ENCODE measurements at places on chromosomes 3 and 15.
A peak's percentile ranks its signal among the peaks of the same experiment; 100 is the strongest.

DNA sequence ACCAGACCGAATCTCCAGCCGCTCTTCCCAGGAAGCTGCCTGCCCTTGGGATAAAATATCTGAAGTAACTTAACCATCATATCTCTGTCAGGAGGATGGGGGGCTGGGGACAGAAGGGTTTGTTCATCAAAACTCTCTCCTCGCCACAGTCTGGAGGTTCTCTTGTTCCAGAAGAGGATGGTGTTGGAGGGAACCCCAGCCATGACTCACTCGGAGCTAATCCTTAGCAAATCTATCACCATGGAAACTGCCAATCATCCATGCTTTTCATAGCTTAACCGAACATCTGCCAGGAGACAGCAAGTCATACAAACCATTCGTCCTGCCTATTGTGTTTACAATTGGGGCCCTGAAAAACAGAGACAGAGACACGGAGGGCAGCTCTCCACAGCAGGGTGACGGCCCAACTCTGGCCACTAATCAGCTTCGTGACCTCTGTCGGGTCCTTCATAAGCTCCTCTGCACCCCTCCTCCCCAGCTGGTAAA lies 73.8 kb upstream of the HEG1 start:
- no peak for DNase-seq

DNA sequence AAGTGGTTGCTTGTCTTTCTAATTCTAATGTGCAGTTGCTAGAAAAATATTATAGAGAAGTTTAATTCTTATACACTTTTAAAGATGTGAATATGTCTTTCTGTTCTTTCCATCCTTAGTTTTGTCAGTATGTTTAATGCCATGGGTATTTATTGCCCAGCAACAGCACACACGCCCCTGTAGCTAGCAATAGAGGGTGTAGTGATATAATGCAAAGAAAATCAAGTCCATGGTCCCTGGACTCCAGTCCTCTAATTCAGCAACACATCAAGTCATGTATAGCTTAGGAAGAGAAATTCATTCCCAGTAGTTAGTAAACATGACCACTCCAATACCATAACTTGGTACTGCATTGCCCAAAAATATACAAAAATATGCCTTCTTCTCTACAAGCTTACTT lies 292.4 kb upstream of the NR2F2 start:
- DNase-seq, result no peak

DNA sequence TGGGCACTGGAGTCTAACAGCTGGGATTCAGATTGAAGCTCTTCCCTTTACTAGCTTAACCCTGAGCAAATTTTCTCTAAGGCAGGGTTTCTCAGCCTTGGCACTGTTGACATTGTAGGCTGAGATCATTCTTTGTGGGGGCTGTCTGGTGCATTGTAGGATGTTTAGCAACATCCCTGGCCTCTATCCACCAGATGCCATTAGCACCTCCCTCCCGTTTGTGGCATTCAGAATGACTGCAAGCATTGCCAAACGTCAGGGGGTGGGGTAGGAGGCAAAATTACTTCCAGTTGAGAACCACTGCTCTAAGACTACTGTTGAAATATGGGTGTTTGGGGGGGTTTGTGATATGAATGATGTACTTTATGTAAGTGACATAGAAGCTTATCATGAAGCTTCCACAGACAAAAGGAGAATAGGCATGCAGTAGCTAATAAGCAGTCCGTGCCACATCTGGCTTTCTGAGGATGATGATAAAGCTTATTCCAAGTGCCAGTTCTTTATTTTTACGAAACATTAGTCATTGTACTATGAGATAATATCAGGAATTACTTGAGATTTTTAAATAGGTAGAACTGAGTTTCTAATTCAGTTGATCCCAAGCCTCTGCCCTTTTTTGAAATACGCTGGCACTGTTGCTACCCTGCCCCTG lies 39.3 kb downstream of the NKIRAS1 start:
- DNase-seq, result no peak

- no peak for DNase-seq
Measured at GRCh38 chr3:65728138-65728537, 310.6 kb downstream of the MAGI1 start.

DNA sequence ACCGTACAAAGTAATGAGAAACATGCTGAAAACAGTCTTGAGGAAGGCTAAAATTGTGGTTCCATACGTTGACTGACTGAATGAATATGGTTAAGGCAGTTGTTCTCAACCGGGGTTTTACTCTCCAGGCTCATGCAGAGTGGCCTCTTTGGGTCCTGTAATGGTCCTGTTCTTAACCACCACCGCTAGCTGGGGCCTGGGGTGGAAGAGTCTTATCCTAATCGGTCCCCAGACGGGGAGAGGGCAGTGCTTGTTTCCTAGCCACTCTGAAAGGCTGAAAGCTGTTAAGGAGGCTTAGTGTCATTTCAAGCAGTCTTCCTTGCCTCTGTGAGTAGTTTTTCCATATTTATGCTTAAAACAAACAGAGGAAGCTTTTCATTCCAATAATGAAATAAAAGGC lies 32.0 kb downstream of the SELENOT start:
- DNase-seq, result no peak

DNA sequence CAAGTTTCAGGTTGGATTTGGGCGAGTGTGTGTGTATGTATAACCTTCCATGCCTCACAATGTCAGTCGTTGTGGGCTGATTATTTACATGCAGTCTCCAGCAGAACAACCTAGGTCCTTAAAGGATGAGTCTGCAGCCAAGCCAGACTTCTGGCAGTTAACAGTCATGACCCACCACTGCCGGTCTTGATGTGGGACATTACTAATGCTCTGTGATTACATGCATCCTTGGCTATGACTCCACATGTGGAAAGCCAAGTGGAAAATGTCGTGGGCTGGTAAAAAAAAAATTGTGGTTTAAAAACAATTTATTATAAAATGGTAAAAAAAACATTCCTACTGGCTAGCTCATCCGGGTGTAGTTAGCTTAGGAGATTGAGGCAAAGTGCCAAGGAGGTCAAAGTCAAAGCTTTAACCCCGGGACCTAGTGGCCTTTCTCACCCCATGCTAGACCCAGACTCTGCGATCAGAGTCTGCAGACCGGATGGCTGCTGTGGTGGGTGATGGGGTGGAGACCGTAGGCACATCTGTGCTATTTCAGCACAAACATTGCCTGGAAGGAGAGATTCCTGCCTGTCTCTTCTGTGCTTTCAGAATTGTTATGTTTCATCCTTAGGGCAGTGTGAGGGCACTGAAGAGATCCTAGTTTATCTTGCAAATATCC lies 6.8 kb downstream of the RARRES1 start:
- DNase-seq, result no peak

DNA sequence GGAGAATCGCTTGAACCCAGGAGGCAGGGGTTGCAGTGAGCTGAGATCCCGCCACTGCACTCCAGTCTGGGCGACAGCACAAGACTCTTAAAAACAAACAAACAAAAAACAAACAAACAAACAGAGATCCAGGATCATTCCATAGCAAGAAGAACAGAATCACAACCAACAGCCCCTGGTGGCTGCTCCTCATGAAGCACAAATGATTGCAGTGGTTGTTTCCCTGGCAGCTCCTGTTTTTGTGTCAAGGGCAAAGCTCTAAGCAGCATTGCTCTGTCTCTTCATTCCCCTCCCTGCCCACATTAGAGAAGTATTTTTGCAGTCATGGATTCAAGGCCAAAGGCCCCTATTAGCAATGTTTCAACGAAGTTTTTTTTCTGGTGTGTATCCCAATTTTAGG lies 25.8 kb upstream of the BLM start:
- DNase-seq, result no peak

- DNase-seq, result no peak
Measured at GRCh38 chr3:1969281-1969680, 129.4 kb upstream of the CNTN4 start.

DNA sequence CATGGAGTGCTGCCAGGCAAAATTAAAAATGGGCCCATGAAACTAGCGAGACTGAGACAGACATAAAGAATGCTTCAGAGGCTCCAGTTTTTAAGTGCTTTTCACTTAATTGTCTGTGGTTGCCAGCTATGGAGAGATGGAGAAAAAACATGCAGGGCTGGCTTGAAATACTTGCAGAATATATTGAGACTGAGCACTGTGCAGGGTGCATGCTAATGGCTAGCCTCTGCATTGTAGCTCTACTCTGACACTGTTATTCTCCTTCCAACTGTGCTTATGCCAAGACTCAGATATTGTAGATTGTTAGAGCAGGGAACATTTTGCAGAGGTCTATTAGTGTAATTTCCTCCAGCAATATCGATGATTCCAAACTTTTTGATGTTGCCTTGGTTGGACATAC lies 735.0 kb downstream of the PDCD6IP start:
- no peak for DNase-seq

- DNase-seq, result no peak
Measured at GRCh38 chr3:131976448-131976847, 58.4 kb downstream of the CPNE4 start.

DNA sequence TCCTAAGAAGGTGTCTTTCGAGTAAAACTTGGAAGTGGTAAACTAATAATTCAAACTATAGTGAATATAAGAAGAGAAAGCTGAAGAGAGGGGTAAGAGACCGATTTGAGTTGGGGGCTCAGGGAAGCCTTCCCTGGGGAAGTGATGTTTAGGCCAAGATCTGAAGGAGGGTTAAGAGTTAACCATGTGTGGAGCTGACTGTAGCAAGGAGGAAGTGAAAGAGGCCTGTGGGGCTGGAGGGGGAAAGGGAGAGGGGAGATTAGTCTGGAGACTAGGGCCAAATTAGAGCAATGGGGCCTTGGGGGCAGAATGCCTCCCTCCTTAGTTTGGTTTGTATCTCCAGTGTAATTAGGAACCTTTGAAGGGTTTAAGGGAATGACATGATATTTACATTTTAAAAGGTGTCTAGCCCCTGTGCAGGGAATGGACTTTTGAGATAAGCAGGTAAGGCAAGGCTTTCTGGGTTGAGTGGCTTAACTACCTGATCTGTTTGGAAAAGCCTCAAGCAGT lies 2.2 kb downstream of the ZNF592 start:
- no peak for DNase-seq

GRCh38 chr3:159858650-159859049 lies 130.0 kb upstream of the IL12A start:
- no peak for DNase-seq

DNA sequence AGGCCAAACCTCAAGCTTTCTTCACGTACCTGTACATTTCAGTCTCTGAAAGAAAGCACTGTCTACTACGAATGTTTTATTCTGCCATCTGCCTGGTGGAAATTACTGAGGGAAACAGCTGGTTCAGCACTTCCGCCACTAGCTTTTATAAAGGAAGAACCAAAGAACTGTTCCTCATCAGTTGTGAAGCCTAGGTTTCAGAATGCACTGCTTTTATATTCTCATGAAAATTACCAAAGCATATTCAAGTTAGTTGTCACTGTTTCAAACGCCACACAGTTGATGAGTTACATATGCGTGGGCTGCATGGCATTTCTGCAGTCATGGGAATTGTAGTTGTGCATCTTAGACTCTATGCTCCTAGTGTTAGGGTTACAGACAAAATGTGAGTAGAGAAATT lies 21.5 kb upstream of the ZBTB38 start:
- DNase-seq, result no peak

GRCh38 chr3:126268866-126269265 lies 88.3 kb downstream of the KLF15 start:
- DNase-seq, result no peak

DNA sequence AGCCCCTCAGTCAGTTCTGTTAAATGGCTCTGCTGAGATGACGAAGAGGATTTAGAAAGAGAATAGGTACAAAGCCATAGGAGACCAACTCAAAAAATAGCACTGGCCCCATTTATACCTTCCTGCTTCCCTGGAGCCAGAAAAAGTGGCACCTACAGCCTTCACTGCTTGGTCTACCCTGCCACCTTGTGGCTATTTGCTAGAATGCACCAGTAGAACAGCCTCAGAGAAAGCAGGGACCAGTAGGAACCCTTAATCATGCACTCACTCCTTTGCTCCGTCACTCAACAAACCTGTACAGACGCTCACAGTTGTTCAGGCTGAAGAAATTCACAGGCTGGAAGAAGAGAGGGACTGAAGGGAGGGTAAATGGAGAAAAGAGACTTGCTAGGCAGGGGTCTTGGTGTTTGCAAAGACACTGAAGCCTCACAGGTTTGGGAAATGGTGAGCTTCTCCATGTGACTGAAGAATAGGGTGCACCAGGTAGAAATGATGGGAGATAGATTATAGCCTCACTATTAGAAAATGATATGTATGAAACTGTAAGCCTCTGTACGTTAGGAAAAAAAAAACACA lies 12.1 kb upstream of the RTP2 start:
- DNase-seq, result peak; percentile 86

GRCh38 chr15:70956201-70956995 lies 63.8 kb downstream of the LRRC49 start:
- no peak for DNase-seq
